ENCODE measurements at places on chromosomes 2 and 18. TPM values are rescaled to one million over a fixed set of nuclear protein-coding genes. Genes with fewer than 3 reads are reported as not detected.

HK2 gene
- 37.9 TPM for total RNA-seq

TRIM43 gene
- total RNA-seq = not detected

GKN2 gene
- not detected for total RNA-seq

- H3K4me1 ChIP-seq = peaks cover 27% of the 10 kb centered on the region
- no peaks in the 10 kb centered on the region for H3K27me3 ChIP-seq
- H3K27ac ChIP-seq = no peak overlapping the region
- H3K4me3 ChIP-seq = no peak overlapping the region
- DNase-seq = no peak
Measured at GRCh38 chr2:207484444-207485391, 45.0 kb upstream of the CREB1 start.

Measured in activated naive CD4-positive, alpha-beta T cell treated with anti-CD3 and anti-CD28 coated beads for 36 hours (primary cell).